ENCODE measurements at places on chromosomes 2 and 18.

DNA sequence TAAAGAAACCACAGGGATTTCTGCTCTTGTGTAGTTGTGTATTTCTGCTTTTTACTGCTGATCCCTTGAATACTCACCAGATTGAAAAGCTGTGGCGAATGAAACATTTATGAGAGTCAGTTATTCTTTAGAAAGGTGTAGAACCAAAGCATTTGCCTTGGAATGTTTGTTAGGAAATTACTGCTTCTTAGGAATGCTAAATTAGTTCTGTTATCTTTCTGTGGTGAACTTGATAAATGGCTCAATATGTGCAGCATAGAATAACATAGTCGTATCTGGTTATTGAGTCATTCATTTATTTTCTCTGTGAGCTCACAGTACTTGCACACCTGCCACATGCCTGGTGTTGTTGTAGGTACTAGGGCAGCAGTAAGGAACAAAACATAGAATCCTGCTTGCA is 57.0 kb upstream of the FAM237A start:
- DNase-seq, result peak; percentile 13

GRCh38 chr2:28035163-28035690 is 144.7 kb downstream of the BABAM2 start:
- no peak for DNase-seq

DNA sequence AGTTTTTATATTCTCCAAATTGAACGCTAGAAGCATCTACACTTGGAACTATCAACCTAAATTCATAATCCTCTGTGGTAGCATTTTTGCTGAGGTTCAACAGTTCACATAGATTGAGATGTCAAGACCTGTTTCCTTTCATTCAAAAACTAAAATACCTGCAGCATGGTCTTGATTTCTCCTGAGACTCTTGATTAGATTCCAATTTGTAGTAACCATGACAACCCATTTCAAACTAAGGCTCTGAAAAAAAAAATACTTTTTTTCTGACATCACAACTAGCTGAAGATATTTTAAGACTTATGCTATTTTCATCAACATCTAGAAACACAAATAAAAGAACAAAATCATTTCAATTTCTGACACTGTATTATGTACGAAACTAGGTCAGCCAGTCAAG is 29.8 kb downstream of the COBLL1 start:
- no peak for DNase-seq

DNA sequence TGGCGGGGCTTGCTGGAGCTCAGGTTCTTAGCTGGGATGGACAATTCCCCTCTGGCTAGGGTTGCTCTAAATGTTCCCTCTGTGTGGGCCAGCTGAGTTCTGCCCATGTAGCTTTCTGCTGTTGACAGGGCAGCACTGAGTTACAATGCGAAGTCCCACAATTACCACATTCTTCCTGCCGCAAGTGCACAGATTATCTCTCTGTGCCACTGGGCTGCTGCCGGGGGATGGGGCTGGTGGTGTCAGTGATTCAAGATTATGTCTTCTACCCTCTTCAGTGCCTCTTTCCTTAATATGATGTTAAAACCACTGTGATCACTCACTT is 708.1 kb downstream of the SLC4A3 start:
- no peak for DNase-seq

DNA sequence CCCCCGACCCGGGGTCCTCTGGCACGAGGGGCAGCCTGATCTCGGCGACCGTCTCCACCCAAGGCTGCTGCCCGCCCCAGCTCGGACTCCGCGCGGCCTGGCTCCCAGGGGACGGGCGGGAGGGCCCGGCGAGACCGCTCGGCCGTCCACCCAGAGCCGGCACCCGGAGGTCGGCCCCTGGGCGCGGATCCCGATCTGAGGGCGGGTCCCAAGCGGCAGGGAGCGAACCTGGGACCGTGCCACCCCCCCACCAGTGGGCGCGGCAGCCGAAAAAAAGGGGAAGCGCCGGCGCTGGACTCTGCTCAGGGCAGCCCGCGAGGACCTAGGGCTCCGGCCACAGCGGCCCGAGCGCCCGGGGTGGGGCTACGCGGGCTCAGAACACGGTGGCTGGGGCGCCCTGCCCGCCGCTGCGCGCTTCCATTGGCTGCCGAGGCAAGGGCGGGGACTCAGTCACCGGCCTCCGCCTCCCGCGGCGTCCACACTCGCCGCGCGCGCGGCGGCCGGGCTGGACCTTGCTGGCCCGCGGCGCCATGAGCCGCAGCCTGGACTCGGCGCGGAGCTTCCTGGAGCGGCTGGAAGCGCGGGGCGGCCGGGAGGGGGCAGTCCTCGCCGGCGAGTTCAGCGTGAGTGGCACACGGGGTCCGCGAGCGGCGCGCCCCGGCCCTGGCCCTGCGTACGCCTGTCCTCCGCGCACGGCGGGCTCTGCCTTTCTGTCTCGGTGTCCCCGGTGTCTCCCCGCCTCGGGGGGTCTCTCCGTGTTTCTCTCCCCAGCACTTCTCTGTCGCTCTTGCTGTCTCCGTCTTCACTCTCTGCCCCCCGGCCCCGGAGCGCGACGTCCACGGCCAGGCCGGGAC is at the start of gene PTPN18:
Gene PTPN18, plus strand, starts transcription at position 479 of the 854 bp plus-strand sequence. Its CDS starts 52 bp downstream, at position 531.
- peak; percentile 41 for DNase-seq

DNA sequence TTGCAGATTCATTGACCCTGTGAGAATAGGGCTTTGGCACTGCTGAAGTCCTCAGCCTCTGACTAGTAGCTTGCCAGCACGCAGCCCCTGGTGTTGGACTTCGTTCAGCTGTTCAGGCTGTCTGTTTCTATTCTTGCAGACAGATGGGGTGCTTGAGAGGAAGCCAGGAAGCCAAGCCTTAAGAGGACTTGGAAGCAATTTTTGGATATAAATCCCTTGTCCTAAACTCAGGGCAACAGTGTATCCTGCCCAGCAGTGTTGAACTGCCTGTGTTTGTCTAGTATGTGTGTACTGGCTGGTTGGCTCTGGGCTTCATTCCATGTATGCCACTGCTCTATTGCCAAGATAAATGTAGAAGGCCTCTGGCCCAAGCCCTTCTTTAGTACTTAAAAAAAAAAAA is 108.6 kb downstream of the COMMD1 start:
- peak; percentile 66 for DNase-seq

- DNase-seq, result no peak
Measured at GRCh38 chr2:226172309-226172708, 627.3 kb downstream of the IRS1 start.

- no peak for DNase-seq
Measured at GRCh38 chr2:216121255-216121654, 12.1 kb downstream of the XRCC5 start.

DNA sequence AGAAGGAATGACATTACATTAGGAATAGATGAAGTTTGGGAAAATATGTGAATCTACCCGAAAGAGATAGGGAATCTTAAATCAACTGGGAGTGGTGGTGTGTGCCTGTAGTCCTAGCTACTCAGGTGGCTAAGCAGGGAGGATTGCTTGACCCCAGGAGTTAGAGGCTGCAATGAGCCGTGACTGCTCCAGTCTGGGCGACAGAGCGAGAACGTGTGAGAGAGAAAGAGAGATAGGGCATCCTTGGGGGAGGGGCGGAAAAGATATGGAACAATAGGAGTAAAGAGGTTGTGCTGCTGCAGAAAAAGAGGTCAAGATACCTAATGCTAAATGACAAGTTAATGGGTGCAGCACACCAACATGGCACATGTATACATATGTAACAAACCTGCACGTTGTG is 47.1 kb upstream of the ADAM23 start:
- no peak for DNase-seq

DNA sequence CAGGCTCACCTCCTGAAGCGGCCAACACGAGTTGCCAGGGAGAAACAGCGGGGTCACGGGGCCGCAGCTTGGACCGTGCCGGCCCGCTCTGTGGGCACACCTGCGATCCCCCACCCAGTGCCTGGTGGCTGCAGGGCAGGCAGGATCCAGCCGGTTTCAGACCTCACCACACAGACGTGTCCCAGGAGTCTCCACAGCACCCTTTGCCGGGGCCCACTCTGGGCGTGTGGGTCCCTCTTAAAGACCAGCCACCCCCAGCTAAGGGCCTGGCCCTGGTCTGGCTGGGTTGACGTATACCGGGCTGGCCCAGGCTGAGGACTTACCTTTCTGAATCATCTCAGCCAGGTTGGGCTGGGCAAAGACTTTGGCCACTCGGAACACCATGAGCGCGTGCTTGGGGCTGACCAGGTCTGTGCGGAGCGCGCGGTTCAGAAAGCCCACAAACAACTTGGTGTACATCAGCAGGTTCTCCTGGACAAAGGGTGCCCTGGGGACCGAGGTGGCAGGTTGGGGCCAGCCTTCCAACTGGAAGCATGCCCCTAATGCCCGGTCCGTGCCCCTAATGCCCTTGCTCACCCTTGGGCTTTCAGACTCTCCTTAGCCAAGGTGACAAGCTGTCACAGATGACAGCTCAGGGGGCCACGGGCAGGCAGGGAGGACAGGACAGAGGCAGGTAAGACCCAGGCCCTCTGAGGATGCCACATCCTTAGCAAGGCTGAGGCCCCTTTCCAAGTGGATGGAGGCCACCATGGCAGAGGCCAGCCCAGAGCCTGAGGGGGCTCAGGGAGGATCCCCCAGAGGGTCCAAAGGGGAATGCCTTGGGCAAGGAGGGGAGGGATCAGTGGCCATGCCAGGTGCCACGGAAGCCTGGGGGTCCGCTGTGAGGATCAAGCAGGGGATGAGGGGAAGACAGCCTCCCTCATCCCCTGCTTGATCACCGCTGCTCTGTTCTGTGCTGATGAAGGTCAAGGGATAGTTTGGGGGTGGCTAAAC is 10.2 kb upstream of the CCDC74B start:
- DNase-seq, result no peak

DNA sequence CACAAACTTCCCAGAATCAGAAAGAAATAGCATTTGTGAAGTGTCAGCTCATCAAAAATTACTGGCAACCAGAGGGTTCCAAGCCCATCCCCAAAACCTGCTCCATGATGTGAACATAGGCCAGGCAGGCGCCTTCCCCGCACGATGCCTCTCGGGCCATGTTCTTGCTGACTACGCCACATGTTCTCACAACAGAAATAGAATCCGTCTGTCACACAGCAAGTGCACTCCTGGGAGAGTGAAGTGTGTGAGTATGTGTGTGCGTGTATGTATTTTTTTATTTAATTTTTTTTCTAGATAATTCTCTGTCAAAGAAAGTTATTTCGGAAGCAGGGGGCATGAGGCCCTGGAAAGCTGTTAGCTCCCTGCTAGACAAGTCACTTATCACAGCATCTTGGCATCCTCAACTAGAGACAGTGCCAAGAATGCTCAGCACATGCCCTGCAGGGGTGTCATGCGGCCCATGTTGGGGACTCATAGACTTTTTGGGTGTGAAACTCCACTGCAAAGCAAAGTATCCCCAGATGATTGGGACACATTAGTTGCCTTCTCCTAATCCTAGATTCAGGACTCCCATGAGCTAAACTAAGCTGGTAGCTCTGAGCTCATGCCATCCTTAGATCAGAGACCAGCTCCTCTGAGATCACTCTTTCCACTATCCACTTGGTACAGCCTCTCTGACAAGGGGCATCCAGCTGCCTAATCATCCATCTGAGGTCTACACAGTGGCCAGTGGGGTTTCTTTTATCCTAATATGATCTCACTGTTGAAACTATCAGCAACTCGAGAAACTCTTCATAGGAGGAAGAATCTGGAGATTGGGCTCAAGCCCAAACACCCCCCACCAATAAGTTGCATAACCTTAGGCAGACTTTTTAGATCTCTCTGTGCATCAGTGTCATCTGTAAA is 53.2 kb upstream of the CYRIA start:
- no peak for DNase-seq

DNA sequence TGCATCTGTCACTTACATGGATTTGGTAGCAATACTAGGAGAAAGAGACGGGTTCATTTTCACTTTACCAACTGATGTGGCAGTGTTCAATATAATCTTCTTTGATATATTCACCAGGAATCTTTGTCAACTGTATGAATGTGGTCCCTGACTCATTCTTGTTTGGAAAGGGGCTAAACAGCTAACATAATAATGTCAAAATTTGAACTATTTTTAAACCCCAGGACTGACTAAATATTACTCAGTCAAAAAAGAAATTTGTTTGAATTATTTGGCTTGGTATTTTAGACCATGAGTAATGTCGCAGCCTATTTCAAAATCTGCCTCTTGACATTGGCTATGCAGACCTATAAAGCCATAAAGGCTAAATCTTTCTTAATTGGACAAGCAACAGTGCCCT is 413.7 kb upstream of the RGPD4 start:
- DNase-seq, result no peak

- DNase-seq, result no peak
Measured at GRCh38 chr2:7436096-7436906, 519.1 kb downstream of the RNF144A start.

Measured in AG09309 (cell line).